NCI-H2081 (cell line): ENCODE measurements at places on chromosomes 5 and 9.

DNA sequence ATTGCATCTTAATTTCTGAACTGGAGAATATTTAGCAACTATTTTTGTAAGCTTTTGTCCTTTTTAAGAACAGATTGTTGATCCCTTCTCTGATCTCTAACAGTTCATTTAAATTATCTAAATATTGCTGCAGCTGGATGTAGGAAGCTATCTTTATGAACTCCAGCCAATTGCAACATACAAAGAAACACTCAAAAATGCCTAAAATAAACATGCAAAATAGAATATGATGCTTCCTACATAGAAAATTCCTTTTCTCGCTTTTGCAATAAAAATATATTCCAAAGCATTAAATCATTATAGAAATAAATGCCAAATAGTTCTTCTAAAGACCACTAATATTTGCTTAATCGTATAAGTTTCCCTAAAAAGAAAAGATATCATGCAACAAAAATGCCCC is 218.6 kb downstream of the LURAP1L start:
- no peak for DNase-seq

DNA sequence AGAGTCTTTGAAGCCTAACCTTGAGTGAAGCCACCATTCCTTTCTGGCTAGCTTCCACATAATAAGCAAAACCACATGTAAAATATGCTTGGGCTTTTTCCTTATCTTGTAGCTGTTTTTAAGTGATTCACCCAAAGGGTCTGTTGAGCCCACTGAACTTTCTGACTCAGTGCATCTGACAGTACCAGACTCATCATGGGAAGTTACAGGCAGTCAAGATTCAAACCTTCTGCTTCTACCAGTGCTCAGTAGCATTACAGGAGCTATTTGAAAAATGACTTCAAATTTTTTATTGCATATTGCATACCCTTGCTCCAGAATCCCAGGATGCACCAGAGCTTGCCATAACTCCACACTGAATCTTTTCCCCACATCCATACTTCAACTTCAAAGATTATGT is 87.5 kb upstream of the PTPRD start:
- no peak for DNase-seq

- no peak for DNase-seq
Measured at GRCh38 chr9:124626276-124626675, 119.1 kb upstream of the NR5A1 start.

- no peak for DNase-seq
Measured at GRCh38 chr9:104780796-104781395, 17.0 kb downstream of the NIPSNAP3B start.

DNA sequence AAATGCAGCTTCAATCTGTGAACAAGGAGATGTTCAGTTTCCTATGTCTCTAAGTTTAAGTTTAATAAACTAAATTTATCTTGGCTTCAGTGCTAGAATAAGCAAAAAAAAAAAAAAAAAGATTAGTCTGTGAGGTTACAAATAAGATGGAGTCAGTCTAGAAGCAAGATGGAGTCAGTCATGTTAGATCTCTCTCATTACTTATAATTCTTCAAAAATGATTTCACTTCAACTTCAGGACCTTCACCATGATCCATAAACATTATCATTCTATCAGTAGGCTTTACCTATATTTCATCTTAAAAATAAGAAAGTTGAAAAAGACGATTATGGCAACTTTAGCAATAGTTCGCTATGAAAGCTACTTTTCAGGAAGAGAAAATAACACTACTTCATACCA is 30.2 kb upstream of the TMC1 start:
- DNase-seq, result no peak

- DNase-seq, result no peak
Measured at GRCh38 chr5:149157330-149157729, 16.0 kb downstream of the ABLIM3 start.

GRCh38 chr5:146867996-146868708 is 10.4 kb downstream of the PPP2R2B start:
- no peak for DNase-seq

- DNase-seq, result no peak
Measured at GRCh38 chr5:126680191-126680817, 79.6 kb downstream of the PHAX start.

- DNase-seq, result no peak
Measured at GRCh38 chr9:129109537-129109903, 1.1 kb downstream of the CRAT start.

- no peak for DNase-seq
Measured at GRCh38 chr9:127203681-127204327, 60.8 kb upstream of the GARNL3 start.

GRCh38 chr5:133773247-133774202 is 161.2 kb upstream of the FSTL4 start:
- no peak for DNase-seq
